ENCODE measurements at places on chromosomes 5 and 9. TPM values are rescaled to one million over a fixed set of nuclear protein-coding genes. Genes with fewer than 3 reads are reported as not detected.

Gene FAM170A
- not detected for total RNA-seq

Gene DBH
- not detected for total RNA-seq

Gene HMGXB3
- 43.8 TPM for total RNA-seq

Gene NR2F1
- total RNA-seq = 0.70 TPM

Gene NDUFAF2
- 60.8 TPM for total RNA-seq

Gene RXFP3
- total RNA-seq = not detected

Gene SVEP1
- total RNA-seq = 2.9 TPM

Gene NINJ1
- total RNA-seq = 35.6 TPM

Gene JAKMIP2
- 1.2 TPM for total RNA-seq

Gene MYMK
- total RNA-seq = not detected

Gene PAEP
- total RNA-seq = not detected

Gene HTR4
- total RNA-seq = not detected

Gene SPOUT1
- 76.2 TPM for total RNA-seq

- H3K27me3 ChIP-seq = no peaks in the 10 kb centered on the region
- H3K4me1 ChIP-seq = no peaks in the 10 kb centered on the region
- no peak overlapping the region for H3K4me3 ChIP-seq
Measured at GRCh38 chr5:157523976-157524375, 51.6 kb downstream of the ADAM19 start.

- no peak overlapping the region for H3K4me3 ChIP-seq
- H3K4me1 ChIP-seq = peaks cover 12% of the 10 kb centered on the region
- H3K27me3 ChIP-seq = no peaks in the 10 kb centered on the region
- DNase-seq = no peak
- peak overlapping the region; percentile 74 for H3K27ac ChIP-seq
Measured at GRCh38 chr5:168646335-168646734, 67.2 kb upstream of the PANK3 start.

- no peaks in the 10 kb centered on the region for H3K36me3 ChIP-seq
- no peaks in the 10 kb centered on the region for H3K4me1 ChIP-seq
- H3K4me3 ChIP-seq = no peak overlapping the region
- no peak overlapping the region for H3K27ac ChIP-seq
- H3K27me3 ChIP-seq = no peaks in the 10 kb centered on the region
Measured at GRCh38 chr5:40436535-40437237, 243.0 kb upstream of the PTGER4 start.

DNA sequence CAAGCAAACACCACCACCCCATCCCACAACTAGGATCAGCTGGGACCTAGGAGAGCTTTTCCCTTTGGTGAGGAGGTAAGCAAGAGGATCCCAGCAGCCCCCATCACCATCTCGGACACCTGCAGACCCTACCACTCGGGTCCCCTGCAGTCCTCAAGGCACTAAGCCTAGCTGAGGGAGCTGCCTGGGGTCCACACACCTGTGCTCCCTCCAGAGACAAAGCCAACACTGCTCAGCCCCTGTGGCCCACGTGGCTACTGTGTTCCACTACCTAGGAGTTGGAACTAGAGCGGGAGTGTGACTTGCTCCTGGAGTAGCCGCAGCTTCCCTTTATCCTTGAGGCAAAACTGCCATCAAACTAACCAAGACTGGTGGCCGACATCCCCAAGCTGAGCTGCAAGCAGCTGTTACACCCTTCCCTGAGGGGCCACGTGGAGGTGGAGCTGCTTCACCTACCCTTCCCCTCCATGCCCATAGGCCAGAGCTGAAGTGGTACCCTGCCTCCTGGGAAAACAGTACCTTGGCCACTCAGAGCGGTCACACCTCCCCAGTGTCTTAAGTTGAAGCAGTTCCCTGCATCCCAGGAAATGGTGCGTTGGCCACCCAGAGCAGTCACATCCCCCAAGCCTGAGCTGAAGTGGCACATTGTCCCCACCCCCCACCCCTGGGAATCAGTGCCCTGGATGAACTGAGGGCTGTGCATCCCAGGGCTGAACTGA lies 205.5 kb downstream of the CACNA1B start:
- no peak overlapping the region for H3K4me3 ChIP-seq
- no peaks in the 10 kb centered on the region for H3K27me3 ChIP-seq
- no peak overlapping the region for H3K27ac ChIP-seq

DNA sequence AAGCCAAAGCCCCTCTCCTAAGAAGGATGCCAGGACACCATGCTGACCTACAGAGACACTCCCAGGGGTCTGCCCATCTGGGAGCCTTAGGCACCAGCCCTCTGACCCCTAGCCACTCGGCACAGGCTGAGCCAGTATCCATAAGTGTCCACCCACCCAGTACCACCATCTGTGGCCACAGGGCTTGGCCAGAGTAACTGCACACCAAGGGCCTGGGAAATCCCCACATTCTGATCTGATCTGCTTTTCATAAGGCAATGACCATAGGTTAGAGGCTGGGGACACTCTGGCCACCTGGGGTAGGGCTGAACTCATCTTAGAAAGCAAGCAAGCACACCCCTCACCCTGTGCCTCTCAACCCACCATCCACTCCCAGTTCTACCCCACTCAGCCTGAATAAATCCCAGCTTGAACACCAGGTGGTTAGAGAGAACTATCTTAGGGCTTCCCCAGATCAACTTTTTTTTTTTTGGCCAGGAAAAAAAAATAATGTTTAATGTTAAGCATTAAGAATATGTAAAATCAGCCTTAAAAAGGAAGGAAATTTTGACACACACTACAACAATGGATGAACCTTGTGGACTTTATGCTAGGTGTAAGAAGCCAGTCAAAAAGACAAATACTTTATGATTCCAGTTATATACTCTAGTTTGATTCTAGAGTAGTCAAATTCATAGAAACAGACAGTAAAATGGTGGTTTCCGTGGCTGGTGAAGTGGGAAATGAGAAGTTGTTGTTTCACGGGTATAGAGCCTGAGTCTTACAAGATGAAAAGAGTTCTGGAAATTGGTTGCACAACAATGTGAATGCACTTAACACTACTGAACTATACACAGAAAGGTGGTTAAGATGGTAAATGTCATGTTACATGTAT lies 6.2 kb downstream of the GNPDA1 start:
- no peak overlapping the region for H3K27ac ChIP-seq
- no peaks in the 10 kb centered on the region for H3K27me3 ChIP-seq
- DNase-seq = no peak
- H3K36me3 ChIP-seq = peaks cover 1% of the 10 kb centered on the region

DNA sequence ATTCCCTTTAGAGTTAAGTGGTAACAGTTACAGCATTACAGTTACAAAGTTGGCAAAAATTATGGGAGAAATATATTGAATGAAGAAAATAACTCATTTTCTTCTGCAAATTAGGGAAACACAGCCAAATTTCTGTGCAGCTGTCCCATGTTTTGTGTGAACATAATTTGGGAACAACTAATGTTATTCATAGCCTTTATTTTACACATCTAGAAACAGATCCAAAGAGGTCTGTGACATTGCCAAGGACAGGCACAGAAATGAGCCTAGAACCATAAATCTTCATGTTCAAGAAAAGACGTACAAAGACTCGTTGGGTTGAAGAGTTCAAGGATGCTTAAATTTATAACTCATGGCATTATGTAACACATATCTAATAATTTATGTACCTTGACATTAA lies 114.1 kb upstream of the TXNDC8 start:
- no peak overlapping the region for H3K27ac ChIP-seq
- H3K4me1 ChIP-seq = no peaks in the 10 kb centered on the region
- no peaks in the 10 kb centered on the region for H3K36me3 ChIP-seq
- no peak overlapping the region for H3K4me3 ChIP-seq
- no peak for DNase-seq

GRCh38 chr9:98890256-98890655 lies 53.5 kb upstream of the COL15A1 start:
- H3K4me3 ChIP-seq = no peak overlapping the region
- no peak for DNase-seq
- H3K36me3 ChIP-seq = no peaks in the 10 kb centered on the region
- H3K4me1 ChIP-seq = no peaks in the 10 kb centered on the region

GRCh38 chr5:53105611-53106300 lies 3.8 kb downstream of the MOCS2 start:
- peaks cover 3% of the 10 kb centered on the region for H3K4me1 ChIP-seq
- no peak overlapping the region for H3K4me3 ChIP-seq
- no peaks in the 10 kb centered on the region for H3K36me3 ChIP-seq
- H3K27ac ChIP-seq = no peak overlapping the region
- H3K27me3 ChIP-seq = no peaks in the 10 kb centered on the region
- DNase-seq = no peak

DNA sequence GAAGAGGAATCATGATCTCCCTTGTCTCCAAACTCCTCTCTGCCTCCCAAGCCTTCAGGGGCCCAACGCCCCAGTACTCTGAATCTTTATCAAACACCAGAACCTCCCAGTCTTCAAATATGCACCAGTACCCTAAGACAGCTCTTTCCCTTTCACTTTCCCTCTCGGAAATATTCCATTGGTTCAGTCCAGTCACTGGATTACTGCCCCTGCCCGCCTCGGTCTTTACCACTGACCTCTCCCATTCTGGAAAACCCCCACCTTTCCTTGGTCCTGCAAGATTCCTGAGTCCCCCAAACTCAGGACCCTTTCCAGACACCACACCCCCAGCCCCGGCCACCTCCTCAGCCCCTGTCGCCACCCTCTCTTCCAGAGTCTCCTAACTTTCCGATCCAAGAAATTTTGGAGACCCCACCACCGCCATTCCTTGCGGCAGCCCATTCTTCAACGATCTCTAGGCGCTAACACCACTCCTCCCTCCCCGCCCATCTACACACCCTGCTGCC lies 674 bp downstream of the C5orf15 start:
- H3K36me3 ChIP-seq = peaks cover 3% of the 10 kb centered on the region
- peaks cover 17% of the 10 kb centered on the region for H3K4me1 ChIP-seq
- peak overlapping the region; percentile 97 for H3K27ac ChIP-seq

DNA sequence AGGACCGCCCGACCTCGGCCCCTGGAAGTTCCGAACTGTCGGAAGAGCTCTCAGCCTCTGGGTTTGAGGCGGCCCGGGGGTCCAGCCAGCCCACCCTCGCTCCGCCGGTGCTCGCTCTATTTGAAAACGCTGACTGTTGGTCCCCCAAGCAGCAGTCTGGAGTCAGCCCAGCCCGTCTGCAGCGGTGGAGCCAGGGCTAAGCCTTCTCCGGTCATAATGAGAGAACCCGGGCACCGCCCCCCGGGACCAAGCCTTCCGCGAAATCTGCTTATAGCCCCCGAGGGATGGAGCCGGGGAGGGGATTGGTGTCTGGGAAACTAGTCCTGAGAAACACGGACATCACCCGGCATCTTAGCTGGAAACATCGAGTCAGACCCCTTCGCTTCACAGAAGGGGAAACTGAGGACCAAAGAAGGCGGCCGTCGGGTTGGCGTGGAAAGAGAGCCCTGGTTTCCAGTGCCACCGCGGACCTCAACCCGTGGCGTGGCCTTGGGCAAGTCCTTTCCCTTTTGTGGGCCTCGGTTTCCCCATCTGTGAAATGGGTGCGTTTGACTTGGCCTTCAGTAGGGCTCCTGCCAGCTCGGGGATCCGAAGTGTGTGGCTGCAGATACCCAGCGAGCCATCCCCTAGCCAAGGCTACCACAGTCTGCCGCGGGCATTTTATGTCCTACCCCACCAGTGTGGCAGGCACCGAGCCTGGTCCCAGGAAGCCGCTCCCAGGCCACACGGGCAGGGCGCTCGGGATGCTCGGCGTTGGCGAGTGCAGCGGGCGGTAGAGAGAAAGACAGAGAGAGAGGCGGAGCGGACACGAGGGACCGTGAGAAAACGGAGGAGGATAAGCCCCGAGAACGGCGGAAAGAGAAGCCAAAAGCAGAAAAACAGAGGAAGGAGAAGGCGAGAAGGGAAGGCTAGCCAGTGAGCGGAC lies 857 bp downstream of the ADAM19 start:
- H3K27me3 ChIP-seq = no peaks in the 10 kb centered on the region
- H3K4me1 ChIP-seq = peaks cover 37% of the 10 kb centered on the region
- H3K36me3 ChIP-seq = no peaks in the 10 kb centered on the region
- DNase-seq = no peak
- H3K27ac ChIP-seq = peak overlapping the region; percentile 50

GRCh38 chr5:180098526-180098925 lies 27.0 kb upstream of the RNF130 start:
- no peak for DNase-seq
- no peak overlapping the region for H3K4me3 ChIP-seq
- H3K27ac ChIP-seq = no peak overlapping the region
- no peaks in the 10 kb centered on the region for H3K36me3 ChIP-seq
- H3K4me1 ChIP-seq = no peaks in the 10 kb centered on the region

GRCh38 chr9:13758936-13759335 lies 479.4 kb upstream of the MPDZ start:
- H3K36me3 ChIP-seq = no peaks in the 10 kb centered on the region
- H3K27ac ChIP-seq = no peak overlapping the region
- no peak overlapping the region for H3K4me3 ChIP-seq
- no peaks in the 10 kb centered on the region for H3K27me3 ChIP-seq
- no peak for DNase-seq
- no peaks in the 10 kb centered on the region for H3K4me1 ChIP-seq

GRCh38 chr5:108334225-108334624 lies 47.7 kb downstream of the FBXL17 start:
- H3K36me3 ChIP-seq = no peaks in the 10 kb centered on the region
- no peaks in the 10 kb centered on the region for H3K4me1 ChIP-seq
- no peak overlapping the region for H3K27ac ChIP-seq
- H3K4me3 ChIP-seq = no peak overlapping the region
- H3K27me3 ChIP-seq = no peaks in the 10 kb centered on the region

GRCh38 chr5:18702821-18703220 lies 1068.6 kb downstream of the TAF11L14 start:
- no peaks in the 10 kb centered on the region for H3K4me1 ChIP-seq
- H3K36me3 ChIP-seq = no peaks in the 10 kb centered on the region
- H3K27me3 ChIP-seq = no peaks in the 10 kb centered on the region
- no peak for DNase-seq
- no peak overlapping the region for H3K27ac ChIP-seq

- H3K36me3 ChIP-seq = no peaks in the 10 kb centered on the region
- H3K4me3 ChIP-seq = no peak overlapping the region
- DNase-seq = no peak
- H3K27ac ChIP-seq = no peak overlapping the region
Measured at GRCh38 chr9:70971723-70972122, 149.7 kb downstream of the TRPM3 start.

DNA sequence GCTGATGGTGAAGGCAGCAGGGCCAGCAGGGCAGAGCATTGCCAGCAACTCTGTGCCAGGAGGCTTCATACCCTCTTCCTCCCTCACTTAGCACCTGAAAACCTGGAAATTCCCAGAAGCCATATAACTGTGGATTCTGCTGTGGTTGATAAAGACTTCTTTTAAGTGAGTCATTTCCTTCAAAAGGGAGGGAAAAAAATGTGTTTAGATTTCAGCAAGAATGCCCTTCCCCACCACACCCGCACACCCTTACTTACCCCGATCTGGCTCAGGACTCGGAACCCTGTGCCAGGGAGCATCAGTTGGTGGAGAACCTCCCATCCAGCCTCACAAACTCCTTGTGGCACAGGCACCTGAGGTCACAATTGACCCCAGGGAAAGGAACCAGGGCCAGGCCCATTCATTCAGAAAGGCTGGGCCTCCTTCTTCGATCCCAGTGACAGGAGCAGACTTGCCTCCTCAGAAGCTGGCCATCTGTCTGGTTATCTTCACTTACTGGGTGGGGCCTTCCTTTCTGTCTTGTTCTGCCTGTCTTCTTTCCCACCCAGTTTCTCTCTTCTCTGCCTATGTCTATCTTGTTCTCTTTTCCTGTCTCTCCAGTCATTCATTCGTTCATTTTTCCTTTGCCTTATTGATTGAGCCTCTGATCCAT lies 62.6 kb downstream of the PLAC8L1 start:
- H3K36me3 ChIP-seq = peaks cover 6% of the 10 kb centered on the region
- H3K4me1 ChIP-seq = peaks cover 53% of the 10 kb centered on the region
- H3K27ac ChIP-seq = peak overlapping the region; percentile 27
- H3K4me3 ChIP-seq = no peak overlapping the region
- DNase-seq = no peak

Data from Caco-2 (cell line).